ENCODE measurements at places on chromosomes 16 and 17.

DNA sequence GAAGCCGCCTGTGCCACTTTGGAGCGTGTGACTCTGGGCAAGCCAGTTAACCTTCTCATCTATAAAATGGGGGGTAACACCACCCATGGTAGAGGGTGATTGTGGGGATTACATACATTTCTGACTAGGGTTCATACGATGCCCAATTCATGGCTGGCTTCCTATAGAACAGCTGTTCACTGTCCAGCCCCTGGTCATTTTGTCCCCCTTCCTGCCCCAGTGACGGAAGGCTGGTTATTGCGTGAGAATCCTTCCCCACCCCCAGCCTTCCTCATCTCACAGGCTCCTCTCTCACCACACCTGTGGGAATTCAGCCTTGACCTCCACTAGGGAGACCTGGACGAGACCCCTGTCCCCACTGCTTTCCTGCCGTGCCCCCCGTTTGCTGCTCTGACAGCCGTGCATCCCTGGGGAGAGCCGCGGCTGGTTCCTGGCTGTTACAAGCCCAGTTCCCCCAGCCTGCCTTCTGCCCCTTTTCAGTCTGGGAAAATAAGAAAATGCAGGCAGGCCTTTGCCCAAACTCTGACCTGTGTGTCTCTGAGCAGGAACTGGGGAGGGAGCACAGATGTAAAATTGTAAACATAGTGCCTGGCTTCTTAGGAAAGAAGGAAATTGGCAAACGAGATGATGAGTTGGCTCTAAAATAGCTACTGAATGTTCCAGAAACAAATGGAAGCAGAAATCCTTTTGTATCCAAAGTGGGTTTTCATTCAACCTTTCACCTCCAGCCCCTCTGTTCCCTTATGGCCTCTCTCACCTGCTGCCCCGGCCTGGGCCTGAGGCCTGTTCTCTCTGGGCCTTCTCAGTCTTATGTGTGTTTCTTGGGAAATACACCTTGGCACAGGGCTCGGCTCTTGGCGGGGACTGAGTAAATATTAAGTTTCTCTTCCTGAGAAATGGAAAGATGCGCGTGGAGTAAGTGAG lies 67.3 kb downstream of the OR1D5 start:
- DNase-seq, result no peak

DNA sequence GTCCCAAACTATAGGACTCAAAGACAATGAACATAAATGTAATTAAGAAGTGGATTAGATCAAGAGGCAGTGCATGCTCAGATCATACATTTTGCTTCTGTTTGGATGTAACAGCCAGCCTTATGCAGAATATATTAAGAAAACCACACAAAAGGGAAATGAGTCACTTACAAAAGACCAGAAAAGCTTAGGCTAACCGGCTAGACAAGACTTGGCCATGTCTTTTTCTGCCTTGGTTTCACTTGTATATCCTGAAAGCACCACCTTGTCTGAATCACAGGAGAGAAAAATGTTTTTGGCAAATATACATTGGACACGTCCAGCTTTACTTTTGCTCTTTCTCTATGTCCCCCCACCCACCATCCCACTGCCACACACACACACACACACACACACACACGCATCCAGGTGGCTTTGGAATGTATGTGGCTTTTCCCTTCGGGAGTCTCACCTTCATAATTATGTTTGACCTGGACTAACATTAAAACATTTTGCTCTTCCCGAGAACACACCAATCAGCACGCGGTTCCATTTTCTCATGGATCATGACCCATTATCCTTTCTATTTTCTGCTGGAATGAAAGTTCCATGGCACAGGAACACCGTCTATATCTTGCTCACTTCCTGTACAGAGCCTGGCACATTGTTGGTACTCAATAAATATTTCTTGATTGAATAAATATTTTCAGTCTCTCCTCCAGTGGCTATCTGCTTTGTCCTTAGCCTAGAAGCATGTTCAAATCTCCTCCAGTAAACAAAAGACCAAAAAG lies 64.6 kb downstream of the CDK5R1 start:
- DNase-seq, result peak; percentile 82

DNA sequence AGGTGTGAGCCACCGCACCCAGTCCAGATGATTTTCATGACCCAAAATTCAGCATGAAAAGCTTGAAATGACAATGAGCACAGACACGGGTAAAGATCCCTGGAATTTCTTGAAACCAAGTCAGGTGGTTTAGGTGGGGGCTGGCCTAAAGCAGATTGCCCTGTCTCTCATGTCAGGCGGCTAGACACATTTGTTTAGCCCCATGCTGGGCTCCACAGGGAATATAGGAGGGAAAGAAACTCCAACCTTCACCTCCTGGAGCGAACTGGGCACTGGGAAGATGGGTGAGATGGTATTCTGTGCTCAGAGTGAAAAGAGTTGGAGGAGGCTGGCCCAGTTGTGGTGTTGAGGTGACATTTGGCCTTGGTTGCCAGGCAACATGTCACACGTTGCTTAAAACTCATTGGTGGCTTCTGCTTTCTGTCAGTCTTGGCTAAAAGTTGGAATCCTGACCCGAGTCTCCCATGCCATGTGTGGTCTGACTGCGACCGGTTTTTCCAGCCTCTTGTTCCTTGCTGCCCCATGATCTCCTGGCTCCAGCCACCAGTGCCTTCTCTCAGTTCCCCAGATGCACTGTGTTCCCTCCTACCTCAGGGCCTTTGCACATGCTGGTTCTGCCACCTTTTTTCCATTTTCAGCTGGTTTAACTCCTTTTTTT lies 113.7 kb downstream of the ABCC6 start:
- no peak for DNase-seq

DNA sequence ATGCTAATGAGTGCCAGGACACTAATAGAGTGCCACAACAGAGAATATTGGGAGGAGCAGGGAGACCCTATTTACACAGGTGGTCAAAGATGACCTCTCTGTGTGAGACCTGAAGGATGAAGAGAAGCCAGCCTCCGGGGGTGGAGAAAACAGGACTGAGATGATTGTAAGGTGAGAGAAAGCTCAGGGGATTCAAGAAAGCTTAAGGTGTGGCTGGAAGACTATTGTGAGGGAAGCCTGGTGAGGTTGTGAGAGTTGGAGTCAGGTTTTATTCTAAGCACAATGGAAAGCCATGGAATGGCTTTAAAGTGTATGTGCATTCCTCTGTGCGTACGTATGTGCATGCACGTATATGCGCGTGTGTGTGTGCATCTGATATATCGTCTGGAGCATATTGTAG lies 10.4 kb upstream of the MARCHF10 start:
- DNase-seq, result no peak

DNA sequence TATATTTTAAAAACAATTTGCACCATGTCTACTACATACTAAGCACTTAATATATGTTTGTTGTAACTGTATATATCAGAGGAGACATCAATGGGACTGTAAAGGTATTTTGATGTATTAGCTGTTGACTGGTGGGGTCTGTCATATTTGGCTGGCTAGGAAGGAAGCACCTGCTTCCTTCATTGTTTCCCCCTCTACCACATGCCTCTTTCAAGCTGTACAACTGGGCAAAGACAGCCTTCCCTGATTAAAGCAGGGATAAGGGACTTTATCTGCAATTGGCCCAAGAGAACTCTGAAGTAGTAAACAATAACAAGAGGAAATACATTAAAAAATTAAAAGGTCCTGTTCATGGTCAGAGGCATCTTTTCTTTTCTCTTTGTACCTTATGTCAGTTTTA lies 5.5 kb upstream of the SLFN12L start:
- DNase-seq, result no peak

Measured in astrocyte of the hippocampus (primary cell).